ENCODE measurements at places on chromosomes 3 and 15. TPM values are rescaled to one million over a fixed set of nuclear protein-coding genes. Genes with fewer than 3 reads are reported as not detected.

CHRM5 gene
- not detected for total RNA-seq

HRG gene
- 0.11 TPM for total RNA-seq

CCR4 gene
- 0.11 TPM for total RNA-seq

SKOR1 gene
- 0.11 TPM for total RNA-seq

CLDN18 gene
- total RNA-seq, result 0.16 TPM

KCNH8 gene
- total RNA-seq, result 2.8 TPM

LRRN1 gene
- total RNA-seq, result 121 TPM

GOLGA8T gene
- total RNA-seq, result 1.0 TPM

ACKR4 gene
- not detected for total RNA-seq

ZNF662 gene
- 2.9 TPM for total RNA-seq

TRIM59 gene
- total RNA-seq, result 36.8 TPM

LRRC34 gene
- total RNA-seq, result 6.0 TPM

COLQ gene
- 2.2 TPM for total RNA-seq

ANKRD34C gene
- total RNA-seq, result not detected

HIGD2B gene
- total RNA-seq, result not detected

HHATL gene
- 0.21 TPM for total RNA-seq

TMEM212 gene
- total RNA-seq, result not detected

Data from WTC11 (cell line).